Smooth muscle cell of the brain vasculature (primary cell): ENCODE measurements at places on chromosomes 6 and 20.
A peak's percentile ranks its signal among the peaks of the same experiment; 100 is the strongest.

- no peak for DNase-seq
Measured at GRCh38 chr6:111844376-111844775, 28.9 kb downstream of the FYN start.

- DNase-seq: no peak
Measured at GRCh38 chr20:10733122-10733521, 59.3 kb upstream of the JAG1 start.

DNA sequence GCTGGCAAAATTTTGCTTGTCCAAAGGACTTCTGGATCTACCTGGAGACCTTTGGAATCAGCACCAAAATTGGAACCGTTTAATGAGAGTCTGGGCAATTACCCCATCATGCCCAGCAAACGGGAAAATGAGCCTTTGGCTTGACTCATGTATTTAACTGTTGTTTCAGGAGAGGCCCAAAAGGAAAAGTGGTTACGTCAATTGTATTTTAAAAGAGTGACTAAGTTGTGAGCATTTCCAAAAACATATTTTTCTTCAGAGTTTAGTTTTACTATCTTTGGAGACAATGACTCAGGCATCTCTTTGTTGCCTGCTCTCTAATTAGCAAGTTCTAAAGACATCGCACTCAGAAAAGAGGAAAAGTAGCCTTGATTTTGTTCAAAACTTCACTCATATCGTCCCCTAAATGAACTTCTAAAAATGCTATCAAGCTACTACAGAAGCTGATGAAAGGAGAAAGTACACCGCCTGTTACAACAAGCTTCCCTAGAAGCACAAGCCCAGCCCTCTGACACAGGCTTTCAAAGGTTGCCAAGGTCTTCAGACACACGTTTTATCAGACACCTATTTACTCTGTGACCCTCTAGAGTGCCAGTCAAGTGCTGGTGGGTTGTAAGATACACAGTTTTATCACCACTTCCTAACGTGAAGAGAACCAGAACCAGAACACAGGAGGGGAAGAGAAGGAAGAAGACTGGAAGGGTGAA lies 146.2 kb downstream of the TBX18 start:
- DNase-seq: peak; percentile 65

GRCh38 chr6:15255481-15255880 lies 9.6 kb downstream of the JARID2 start:
- no peak for DNase-seq

GRCh38 chr20:49594143-49594930 lies 26.4 kb upstream of the PTGIS start:
- no peak for DNase-seq

- DNase-seq: no peak
Measured at GRCh38 chr6:139109558-139109957, 25.3 kb upstream of the HECA start.

- DNase-seq: no peak
Measured at GRCh38 chr6:109121411-109121810, 26.1 kb downstream of the CEP57L1 start.

DNA sequence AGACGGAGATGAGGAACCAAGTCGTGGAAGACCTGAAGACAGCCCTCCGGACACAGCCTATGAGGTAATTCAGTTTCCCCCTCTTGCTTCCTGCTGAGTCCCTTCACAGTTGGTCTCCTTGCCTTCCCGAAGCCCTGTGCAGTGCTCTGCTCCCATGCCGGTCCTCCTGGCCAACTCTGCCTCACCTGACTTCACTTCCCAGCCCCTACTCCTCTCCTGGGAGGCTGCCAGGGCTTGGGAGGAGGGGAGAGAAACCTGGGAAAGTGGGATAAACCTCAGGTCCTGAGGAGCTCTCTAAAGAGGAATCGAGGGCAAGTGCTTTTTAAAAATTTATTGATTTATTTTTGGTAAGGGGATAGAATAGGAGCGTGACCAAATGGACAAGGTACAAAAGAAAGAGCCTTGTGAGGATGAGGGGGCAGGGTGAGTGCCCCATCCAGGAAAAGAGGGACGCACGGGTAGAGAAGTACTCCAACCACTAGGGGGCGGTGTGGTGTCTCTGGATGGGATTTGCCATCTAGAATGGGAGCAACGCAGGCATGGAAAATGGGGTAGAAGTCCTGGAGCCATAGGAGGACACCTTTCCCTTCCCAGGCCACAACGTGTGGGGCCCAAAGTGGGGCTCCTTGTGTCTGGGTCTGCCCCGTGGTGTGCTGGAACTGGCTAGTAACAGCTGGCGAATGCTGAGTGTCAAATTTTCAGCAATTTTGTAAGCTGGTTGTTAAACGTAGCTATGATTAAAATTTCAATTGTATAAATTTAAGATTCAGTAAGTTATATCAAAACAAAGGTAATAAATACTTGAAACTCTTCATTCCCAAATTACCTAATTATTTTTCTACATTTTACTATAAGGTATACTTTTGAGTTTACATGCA lies 69.0 kb downstream of the MOCS1 start:
- DNase-seq: no peak

DNA sequence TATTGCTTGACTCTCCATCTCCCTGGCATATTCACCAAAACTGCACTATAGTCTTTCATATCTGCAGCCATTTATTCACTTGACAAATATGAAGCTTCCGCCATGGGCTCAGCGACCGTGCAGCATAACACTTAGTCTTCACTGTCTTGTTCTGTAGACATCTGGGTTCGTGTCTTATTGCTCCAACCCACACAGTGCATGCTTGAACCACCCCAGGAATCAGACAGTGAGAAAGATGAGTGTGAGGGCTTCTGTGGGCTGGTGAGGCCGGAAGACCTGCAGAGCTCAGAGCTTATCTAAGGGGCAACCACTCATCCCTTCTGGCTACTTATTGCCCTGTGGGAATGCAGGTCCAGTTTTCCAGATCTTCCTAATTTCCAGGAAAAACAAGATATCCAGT lies 19.9 kb upstream of the FAM50B start:
- no peak for DNase-seq

- no peak for DNase-seq
Measured at GRCh38 chr6:97697456-97697855, 414.4 kb upstream of the MMS22L start.

DNA sequence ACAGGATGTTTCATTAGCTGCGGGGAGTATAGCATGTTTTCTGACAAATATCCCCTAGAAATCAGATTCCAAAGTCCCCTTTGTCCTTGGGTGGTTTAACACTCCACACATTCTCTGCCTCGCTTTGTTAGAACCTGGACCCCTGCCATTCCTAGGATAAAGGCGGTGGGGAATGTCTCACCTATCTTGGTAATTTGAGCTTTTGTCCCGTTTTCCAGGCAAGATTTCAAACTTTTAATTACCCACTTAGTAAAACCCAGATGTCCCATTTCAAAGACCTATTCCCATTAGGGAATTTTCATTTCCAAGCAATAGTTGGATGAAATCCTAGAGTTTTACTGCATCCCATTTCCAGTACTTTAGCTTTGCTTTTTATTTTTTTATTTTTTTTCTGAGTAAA lies 501.0 kb upstream of the MAP3K7 start:
- no peak for DNase-seq

GRCh38 chr6:127812985-127813698 lies 87.7 kb downstream of the THEMIS start:
- DNase-seq: no peak

GRCh38 chr20:43459022-43459942 lies 1.6 kb downstream of the SRSF6 start:
- no peak for DNase-seq

DNA sequence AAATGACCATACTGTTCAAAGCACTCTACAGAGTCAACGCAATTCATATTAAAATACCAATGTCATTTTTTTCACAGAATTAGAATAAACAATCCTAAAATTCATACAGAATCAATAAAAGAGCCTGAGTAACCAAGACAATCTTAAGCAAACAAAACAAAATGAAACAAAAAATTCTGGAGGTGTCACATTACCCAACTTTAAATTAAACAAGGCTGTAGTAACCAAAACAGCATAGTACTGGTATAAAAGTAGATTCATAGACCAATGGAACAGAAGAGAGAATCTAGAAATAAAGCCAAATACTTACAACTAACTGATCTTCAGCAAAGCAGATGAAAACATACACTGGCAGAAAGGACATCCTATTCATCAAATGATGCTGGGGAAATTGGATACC lies 346.9 kb upstream of the JAG1 start:
- DNase-seq: no peak

DNA sequence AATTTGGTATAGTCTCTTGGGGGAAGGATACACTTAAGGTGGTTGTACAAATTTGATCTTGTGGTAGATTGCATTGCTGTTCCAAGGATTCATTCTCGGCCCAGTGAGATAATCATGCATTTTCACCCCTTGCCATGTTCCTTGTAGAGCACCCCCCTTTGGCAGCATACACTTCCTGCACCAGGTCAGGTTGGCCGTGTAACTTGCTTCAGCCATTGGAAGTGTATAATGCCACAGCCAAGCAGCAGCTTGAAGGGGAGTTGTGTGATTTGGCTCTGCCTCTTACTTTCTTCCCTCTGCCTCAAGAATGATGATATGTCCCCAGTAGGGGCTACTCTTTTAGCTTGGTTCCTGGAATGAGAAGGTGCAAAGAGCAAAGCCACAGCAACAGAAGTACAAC lies 21.9 kb downstream of the CCN2 start:
- DNase-seq: no peak

DNA sequence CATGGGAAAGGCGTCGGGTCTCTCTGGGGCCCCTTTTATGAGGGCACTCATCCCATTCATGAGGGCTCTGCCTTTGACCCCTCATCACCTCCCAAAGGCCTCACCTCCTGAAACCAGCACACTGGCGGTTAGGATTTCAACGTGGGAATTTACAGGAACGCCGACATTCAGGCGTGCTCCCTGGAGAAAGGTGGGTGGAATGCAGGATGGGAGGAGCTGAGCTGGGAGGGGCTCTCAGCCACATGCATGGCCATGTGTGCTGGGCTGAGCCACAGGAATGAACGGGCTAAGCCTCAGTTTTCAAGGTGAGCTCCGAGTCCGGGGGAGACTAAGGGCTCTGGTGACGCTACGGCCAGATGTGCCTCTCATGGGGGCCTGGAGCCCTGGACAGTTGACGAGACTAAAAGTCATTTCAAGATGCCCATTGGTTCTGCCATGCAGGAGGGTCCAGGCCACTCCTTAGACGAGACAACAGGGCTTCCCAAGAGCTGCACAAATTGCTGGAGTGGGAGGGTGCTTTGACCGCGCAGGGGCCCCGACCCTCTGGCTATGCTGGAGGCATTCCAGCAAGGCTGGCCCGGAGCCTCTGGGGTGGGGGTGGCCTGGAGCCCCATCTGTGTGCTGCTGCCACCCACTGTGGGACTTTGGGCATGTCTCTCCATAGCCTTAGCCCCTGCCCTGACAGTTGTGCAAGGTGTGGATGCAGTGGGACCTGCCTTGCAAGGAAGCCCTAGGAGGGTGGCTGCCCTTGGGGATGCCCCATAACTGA lies 3.8 kb upstream of the ARFGAP1 start:
- no peak for DNase-seq

- no peak for DNase-seq
Measured at GRCh38 chr20:32208499-32209154, 947 bp downstream of the POFUT1 start.

DNA sequence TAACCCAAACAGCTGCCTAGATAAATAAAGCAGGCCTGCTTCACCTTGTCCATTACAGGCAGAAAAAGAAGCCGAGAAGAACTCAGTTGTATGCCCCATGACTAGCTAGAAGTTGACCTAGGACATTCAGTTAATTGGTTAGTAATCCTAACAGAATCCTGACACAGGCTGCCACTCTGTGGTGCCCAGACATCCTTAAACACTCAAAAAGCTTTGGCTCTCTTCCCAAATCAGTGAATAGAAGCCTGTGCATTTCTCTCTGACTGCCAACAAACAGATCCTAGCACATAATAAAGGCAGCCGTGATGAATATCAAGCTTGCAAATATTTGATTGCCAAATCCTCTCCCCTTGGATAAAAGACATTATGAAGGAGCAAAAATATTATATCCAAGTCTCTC lies 519.1 kb upstream of the EYS start:
- no peak for DNase-seq

DNA sequence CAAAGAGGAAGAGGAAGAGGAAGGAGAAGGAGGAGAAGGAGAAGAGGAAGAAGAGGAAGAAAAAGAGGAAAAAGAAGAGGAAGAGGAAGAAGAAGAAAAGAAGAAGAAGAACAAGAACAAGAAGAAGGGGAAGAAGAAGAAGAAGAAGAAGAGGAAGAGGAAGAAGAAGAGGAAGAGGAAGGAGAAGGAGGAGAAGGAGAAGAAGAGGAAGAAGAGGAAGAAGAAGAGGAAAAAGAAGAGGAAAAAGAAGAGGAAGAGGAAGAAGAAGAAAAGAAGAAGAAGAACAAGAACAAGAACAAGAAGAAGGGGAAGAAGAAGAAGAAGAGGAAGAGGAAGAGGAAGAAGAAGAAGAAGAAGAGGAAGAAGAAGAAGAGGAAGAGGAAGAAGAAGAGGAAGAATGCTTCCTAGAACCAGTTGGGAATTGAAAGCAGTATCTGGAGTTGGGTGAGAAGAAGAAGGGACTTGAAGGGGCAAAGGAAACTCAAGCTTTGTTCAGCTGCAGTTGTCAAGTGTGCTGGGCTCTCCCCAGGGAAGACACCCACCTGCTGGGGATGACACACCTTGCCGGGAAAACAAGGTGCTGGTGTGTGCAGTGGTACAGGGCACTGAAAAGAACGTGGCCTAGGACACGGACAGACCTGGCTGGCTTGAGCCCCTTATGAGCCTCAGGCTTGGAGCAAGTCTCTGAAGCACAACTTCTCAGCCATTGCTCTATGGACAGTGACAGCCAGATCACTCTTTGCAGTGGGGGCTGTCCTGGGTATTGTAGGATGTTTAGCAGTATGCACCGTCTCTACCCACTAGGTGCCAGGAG lies 30.1 kb upstream of the ARFGEF2 start:
- no peak for DNase-seq

DNA sequence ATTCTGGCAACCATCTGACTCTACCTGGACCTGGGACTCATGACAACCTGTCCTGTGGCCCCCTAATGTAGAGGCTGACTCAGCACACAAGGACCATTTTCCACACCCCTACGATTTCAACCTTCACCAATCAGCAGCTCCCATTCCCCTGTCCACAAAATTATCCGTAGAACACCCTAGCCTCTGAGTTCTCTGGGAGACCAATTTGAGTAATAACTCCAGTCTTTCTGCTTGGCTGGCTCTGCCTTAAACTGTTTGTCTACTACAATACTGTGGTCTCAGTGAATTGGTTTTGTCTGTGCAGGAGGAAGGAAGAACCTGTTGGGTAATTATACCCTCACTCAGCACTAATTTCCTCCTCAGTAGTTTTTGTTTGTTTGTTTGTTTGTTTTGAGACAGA lies 99.3 kb upstream of the MRPS10 start:
- DNase-seq: no peak

- no peak for DNase-seq
Measured at GRCh38 chr6:32483968-32484613, 44.4 kb downstream of the HLA-DRA start.
